ENCODE measurements at places on chromosomes 7 and 10.

GRCh38 chr7:7702826-7703225, 15.6 kb downstream of the RPA3 start:
- no peak for DNase-seq

DNA sequence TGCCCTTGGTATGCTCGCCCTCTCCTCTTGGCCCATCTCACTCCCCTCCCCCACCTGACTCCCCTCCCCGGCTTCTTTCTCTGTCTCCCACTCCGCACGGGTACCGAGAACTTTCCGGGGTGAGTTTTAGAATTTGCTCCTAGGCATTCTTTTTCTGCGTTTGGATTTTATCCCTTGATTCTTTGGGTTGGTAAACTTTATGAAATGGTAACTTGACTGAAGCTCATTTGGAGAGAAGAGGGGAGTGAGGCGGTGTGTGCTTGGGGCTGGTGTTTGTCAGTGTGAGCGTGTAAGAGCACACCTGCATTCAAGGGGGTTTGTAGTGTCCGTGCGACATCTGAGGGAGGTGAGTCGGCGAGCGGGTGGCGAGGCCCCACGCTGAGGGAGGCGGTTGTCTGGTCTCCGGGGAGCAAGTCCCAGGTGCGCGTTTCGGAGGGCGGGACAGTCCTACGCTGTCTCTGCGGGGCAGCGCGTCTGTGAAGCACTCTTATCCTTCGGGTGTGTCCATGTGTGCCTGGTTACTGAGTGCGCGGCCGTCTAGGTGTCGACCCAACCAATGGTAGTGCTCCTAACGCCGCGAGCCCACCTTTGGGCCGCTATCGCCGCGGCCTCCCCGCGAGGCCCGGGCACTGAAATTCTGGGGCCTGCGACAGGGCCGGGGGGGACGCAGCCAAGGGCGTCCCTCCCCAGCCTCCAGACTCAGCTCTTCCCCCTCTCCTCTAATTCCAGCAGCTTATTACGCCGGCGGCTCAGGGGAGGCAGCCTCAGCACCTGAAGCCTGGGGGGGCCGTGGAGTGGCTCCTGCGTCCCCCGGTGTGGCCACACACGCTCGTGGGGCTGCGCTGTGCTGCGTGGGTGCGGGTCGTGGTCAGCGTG, 2.6 kb upstream of the ZNF503 start:
- no peak for DNase-seq

- no peak for DNase-seq
These were observed 906.7 kb downstream of the DNAJB9 start for GRCh38 chr7:109476409-109476808.

- DNase-seq = no peak
These were observed 10.2 kb upstream of the ZNF467 start for GRCh38 chr7:149783386-149784250.

GRCh38 chr7:51209426-51209825, 107.2 kb downstream of the COBL start:
- DNase-seq = no peak

DNA sequence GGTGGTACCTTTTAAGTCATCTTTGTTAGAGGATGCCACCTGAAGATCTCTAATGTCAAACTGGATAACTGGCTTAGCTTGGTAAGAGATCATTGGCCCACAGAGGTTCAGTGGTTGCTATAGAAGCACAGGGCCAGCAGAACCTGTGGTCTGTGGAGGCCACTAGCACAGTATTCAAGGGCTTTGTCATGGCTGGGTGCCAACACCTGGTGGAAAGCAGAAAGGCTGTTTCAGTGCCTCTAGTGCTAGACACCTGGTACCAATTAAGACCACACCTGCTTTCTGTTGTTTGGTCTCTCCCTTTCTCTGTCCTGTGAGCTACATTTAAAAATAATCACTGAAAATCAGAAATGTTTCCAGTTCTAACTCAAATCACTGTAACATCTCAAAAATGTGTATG, 10.0 kb upstream of the PCGF5 start:
- DNase-seq = no peak

- no peak for DNase-seq
These were observed 72.4 kb downstream of the ABCC2 start for GRCh38 chr10:99854860-99855259.

DNA sequence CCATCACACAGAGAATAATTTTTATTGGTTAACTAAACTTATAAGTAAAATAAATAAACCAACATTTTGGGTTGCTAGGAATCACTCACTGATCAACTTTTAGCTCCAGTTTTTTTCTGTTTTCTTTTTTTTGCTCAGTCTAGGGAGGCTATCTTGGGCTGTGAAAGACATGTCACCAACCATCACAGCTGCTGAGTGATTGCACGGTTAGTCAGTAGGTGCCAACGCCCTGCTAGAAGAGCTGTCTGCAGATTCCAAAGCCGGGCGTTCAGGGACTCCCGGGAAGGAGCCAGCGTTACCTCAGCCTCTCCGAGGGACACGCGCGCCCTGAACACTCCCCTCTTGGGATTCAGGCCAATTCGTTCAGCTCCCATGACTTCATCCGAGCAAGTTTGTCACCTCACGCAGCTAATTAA, 604 bp upstream of the STAM start:
- no peak for DNase-seq

GRCh38 chr10:77518241-77518909, 119.2 kb downstream of the KCNMA1 start:
- DNase-seq = no peak

DNA sequence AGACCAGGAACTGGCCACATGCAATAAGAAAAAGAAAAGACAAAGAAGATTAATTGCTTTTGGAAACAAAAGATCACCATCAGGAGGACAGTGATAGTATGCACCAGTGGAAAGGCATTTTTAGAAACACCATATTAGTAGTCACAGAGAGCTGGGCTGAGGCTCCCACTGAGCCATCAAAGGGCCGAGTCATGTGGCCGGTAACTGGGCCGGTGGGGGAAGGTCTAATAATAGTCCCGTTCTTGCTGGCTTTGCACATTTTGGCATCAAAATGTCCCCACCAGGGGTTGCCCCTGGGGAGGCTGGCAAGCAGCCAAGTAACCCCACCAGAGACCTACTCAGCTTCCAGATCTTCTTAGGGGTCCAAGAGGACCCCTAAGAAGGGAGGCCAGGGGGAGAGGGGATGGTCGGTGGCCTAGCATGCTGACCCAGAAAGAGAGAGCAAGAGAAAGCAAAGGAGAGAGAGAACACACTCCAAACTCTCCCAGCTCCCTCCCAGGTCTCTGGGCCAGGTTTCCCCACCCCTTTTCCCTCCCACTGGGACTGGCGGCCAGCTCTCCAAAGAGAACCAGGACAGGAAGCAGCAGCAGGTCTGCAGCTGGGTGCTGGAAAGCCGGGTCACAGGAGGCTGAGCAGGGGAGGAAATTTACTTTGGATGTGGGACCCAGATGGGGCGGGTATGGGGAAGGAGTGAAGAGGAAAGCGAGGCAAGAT, 70.2 kb upstream of the FGFR2 start:
- no peak for DNase-seq

DNA sequence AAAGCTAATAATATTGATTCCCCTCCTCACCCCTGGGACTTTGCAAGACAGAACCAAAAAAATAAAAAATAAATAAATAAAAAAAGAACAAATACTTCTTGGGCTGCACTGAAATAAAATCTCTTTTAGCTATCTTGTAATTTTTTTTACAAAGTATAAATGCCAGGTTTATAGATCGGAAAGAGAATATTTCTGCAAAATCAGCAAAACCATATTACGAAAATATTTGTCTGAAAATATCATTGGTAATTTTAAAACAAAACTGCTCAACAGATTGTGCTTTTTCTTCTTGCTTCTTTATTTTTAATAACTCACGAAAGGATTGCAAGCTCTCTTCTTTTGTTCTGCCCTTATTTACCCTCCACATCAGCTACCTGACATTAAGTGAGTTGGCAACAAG, 213.3 kb downstream of the PLXDC2 start:
- DNase-seq = no peak

GRCh38 chr10:20767028-20767427, 130.1 kb downstream of the NEBL start:
- DNase-seq = no peak

GRCh38 chr10:4781955-4782354, 44.1 kb upstream of the AKR1E2 start:
- no peak for DNase-seq

DNA sequence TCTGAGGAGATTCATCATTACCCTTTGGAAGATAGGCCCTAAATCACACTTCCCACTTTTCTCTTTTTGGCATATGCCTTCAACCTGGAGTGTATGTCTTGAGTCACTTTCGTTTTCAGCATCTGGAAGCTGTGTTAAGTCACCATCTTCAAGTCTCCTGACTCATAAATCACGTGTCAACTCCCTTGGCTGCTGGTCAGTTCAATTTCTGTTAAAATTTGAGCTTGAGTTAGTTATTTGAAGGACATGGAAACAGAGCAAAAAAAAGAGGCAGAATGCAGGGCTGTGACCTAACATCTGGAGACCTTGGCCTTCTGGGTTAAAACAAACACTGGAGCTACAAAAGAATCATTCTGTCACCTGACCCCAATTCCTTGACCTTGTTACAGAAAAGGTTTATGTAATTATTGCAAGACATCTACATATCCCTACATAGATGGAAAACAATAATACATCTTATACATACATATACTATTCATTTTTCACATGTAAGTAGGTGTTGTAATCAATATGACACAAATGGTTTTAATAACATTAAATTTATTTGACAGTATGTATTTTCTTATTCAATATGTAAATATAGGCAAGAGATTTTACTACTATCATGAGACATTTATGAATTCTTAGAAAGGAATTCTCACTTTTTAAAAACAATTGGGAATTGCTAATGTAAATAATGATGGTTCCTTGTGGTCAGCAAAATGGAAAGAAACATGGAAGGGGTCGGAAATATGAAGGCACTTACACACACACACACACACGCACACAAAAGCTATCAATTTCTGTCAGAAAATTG, 169.7 kb upstream of the PHYHIPL start:
- DNase-seq = no peak

DNA sequence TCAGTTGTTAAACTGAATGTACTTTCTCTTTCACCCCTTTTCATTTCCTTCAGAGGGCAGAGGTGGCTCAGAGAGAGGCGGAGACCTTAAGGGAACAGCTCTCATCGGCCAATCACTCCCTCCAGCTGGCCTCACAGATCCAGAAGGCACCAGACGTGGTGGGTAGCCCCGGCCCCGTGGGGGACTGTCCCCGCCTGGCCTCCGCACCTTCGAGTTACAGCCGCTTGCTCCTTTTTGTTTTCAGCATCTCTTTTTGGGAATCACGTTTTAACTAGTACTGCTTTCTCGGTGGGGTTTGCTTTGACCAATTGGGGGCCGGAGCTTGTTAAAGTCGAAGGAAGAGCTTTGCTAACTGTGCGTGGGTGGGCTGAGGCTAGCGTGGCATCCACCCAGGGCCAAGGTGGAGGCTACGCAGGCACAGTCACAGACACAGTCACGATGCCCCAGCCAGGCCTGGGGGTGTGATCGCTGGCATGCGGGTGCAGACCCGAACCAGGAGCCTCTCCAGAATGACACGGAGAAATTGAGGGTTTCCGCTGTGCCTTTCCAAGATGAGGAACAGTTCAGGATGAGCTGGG, 116.2 kb upstream of the SH2B2 start:
- DNase-seq = no peak

DNA sequence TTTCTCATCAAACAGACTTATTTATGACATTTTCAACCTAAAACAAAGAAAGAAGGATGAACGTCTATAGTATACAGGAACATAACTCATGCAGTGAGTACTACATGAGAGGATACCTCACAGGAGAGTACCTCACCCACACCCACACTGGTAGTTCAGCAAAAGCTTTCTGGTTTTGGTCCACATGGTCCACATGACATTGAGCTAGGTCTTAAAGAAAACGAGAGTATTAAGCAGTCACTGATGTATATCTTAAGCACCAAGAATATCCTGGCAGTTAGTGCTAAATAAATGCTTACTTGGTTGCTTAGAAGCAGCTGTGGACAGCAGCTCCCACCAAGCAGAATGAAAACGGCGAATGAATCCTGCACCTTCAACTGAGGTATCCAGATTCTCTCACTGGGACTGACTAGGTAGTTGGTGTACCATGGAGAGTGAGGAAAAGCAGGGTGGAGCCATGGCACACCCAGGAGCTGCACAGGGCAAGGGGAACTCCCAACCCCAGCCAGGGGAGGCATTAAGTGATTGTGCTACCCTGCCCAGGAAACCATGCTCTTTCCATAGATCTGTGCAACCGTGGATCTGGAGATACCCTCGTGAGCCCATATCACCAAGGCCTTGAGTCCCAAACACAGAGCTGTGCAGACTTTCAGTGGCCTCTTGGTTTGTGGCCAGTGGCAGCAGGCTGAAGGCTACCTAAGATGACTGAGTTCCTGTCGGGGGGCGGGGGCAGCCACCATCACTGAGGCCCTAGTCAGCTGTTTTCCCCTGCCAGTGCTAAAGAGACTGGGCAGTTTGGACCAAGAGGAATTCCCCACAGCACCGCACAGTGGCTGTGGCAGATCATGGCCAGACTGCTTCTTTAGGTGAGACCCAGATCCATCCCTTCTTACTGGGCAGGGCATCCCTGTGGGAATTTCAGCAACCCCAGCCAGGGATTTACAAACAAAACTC, 143.4 kb downstream of the SGMS1 start:
- no peak for DNase-seq

- no peak for DNase-seq
These were observed 39.4 kb upstream of the TARP start for GRCh38 chr7:38312821-38313220.

DNA sequence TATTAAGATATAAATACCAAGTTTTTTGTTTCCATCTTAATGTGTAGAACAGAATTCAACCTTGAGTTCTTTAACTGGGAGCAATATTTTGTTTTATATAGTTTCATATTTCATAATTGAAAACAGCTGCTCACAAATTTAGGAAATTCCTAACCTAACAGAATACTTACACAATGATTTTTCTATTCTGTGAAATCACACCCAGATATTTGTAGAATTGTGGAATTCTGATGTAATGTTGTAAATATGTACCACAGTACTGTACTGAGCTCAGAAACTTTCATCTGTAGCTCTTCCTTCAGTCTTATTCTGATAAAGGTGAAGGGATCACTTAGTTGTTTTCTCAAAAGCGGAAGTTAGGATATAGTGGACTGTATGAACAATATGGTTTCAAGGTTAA, 143.4 kb upstream of the GLI3 start:
- DNase-seq = no peak
